ENCODE measurements at places on chromosomes 16 and 17. TPM values are rescaled to one million over a fixed set of nuclear protein-coding genes. Genes with fewer than 3 reads are reported as not detected.

DNA sequence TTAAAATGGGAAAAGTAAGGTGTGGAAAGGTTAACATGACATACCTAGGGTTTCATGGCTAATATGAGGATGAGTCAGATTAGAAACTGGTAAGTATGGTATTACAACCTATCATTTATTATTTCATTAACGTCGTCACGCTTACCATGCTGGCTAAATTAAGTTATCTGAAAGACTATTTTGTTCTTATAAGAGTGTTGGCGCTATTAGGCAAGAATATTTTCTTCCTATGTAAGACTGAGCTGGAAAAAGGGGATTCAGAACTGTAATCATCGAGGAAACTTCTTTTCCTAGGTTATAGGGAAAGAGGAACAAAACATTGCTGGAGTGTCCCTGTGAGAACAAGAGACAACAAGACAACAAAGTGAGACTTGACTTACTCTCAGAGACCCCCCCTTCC is 440.8 kb downstream of the KCNJ2 start:
- no peak for DNase-seq

GRCh38 chr16:3085868-3086595 is 13.1 kb downstream of the ZSCAN10 start:
- DNase-seq: no peak

DNA sequence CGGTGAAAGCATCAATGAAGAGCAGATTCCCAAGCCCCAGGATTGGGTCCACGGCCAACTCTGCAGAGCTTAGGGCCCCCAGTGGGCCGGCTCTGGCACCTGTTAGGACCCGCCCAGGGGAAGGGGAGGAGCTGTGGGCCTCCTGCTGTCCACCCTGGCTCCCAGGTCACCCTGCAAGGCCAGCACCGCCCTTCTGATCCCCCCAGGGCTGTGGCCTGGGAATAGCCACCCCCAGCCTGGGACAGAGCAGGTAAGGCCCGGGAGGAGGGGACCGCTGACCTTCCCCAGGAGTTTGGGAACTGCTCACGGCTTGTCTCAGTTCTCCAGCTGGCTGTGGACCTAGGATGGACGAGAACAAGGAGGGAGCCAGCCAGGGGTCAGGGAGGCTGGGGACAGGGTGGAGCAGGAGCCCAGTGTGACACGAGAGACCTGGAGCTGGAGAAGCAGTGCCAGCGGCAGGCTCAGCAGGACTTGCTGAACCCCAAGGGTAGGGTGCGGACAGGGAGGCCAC is 39.3 kb upstream of the SLC38A10 start:
- DNase-seq: peak; percentile 89

DNA sequence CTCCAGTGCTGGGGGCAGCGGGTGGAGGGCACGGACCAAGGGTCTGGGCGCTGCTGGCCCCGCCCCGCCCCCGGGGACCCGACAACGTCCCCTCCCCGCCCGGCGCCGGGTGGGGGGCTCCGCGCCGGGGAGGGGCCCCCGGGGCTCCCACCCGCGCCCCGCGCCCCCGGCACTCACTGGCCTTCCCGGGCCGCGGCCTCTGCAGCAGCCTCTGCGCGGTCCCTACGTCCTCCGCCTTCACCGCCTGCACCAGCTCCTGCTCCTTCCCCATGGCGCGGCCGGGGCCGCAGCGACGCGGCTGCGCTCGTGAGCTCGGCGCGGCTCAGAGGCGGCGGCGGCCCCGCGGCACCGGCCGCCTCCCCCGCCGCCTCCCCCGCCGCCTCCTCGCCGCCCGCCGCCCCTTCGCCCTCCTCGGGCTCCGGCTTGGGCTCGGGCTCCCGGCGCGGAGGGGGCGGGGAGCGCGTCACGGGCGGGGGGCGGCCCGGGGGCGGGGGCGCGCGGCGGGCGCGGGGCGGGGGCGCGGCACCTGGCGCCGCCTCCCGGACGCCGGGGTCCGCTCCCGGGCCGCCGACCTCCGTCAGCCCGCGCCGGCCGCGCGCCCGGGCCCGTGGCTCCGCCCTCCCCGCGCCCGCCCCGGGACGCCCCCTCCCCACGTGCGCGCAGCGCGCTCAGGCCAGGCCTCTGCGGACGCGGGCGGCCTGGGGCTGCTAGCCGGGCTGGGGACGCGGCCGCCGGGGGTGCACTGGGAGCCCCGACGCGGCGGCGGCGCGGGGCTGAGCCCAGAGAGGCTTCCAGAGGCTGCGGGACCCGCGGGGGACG is at the start of gene CASKIN1:
CASKIN1 (minus strand) TSS at position 444 of the 819 bp plus-strand sequence; CDS start at position 271, 173 bp downstream.
- no peak for DNase-seq

Gene VTN
- 0.31 TPM for total RNA-seq
